ENCODE measurements at places on chromosomes 11 and 22. TPM values are rescaled to one million over a fixed set of nuclear protein-coding genes. Genes with fewer than 3 reads are reported as not detected.
A peak's percentile ranks its signal among the peaks of the same experiment; 100 is the strongest.

DNA sequence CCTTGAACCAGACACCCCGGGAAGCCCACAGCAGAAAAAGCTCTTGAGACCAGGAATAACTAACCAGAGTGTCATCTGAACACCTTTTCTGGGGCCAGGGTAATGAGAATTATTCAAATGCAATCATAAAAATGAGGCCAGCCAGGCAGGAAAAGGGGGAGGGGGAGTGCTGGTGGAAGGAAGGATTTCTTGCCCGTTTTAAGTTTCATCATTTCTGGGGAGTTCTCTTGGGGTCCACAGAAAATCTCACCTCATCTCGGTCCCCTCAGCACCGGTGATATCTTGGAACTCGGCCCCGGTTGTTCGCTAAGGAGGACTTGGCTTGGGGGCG is 495 bp upstream of the PKNOX2 start:
- no peak for DNase-seq

DNA sequence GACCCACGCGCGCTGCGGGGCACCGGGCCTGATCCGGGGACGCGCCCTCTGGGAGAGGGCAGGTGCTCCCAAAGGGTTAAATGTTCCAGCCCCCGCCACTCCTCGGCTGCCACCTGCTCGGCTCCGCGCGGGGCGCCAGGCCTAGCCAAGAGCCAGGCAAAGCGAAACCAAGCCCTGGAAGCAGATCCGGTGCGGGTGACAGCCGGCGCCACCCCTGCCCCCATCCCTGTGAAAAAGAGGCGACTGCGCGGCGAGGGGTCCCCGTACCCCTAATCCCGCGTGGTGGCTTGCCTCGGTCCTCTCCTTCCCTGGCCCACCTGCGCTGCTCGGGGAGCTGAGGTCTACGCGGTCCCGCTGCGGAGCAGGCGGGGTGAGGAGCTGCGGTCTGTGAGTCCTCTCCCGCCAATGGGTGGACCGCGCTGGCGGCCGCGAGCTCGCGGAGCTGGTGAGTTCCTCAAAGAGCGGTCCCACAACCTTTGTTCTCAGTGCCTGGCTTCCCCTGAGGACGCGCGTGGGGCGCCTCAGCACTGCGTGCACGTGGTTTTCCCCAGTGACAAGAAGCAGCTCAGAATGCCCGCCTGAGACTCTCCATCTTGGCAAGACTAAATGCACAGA is at the start of gene ME3:
ME3 (minus strand) TSS at position 610 of the 615 bp plus-strand sequence.
- no peak for DNase-seq

DNA sequence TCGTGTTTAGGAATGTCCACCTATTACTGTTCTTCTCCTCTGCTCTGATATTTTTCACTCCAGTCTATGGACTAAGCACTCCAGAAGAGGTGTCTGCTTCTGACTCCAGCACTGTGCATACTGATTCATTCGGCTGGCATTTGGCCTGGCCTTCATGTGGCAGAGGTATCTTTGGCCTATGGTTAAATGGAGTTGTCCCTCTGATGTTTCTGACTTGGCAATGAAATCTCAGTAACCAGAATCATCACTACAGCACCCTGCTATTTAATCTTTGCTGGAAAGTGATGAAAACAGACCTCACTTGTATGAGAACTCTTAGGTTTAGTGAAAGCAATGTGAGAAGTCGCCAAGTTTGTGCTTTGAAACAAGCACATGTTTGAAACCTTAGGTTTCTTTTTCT is 155.2 kb downstream of the MAML2 start:
- peak; percentile 80 for DNase-seq

- DNase-seq, result no peak
These were observed 4.0 kb downstream of the RCN1 start for GRCh38 chr11:32094923-32095322.

DNA sequence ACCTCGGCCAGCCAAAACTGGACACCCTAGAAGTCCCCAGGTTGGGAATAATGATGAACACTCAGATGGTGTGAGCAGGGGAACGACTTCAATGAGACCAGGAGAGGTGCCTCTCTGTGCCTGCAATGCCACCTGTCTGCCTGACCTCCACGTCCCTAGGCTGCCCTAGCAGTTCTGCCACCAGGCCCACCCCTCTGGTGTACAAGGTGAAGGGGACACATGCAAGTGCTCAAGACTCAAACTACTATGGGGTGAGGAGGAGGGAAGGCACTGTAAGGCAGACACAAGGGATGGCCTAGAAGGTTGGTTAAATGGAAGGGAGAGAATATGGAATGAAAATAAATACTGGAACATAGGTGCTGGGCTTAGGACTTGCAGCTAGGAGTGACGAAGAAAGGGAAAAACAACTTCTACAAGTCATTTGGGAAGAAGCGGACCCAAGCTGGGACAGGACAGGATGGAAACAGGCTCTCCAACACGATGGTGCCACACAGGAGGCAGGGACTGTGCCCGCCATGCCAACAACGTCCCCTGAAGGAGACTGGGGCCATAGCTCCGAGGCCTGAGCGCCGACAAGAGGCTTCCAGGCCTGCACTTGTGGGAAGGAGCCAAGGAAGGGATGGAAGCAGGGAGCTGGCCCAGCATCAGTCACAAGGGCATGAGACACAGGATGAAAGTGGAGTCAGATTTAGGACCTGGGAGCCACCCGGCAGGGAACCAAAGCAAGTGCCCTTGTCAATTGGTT is 18.5 kb downstream of the SERPIND1 start:
- no peak for DNase-seq

GRCh38 chr11:46248289-46249102 is 29.0 kb upstream of the CREB3L1 start:
- DNase-seq, result peak; percentile 90

DNA sequence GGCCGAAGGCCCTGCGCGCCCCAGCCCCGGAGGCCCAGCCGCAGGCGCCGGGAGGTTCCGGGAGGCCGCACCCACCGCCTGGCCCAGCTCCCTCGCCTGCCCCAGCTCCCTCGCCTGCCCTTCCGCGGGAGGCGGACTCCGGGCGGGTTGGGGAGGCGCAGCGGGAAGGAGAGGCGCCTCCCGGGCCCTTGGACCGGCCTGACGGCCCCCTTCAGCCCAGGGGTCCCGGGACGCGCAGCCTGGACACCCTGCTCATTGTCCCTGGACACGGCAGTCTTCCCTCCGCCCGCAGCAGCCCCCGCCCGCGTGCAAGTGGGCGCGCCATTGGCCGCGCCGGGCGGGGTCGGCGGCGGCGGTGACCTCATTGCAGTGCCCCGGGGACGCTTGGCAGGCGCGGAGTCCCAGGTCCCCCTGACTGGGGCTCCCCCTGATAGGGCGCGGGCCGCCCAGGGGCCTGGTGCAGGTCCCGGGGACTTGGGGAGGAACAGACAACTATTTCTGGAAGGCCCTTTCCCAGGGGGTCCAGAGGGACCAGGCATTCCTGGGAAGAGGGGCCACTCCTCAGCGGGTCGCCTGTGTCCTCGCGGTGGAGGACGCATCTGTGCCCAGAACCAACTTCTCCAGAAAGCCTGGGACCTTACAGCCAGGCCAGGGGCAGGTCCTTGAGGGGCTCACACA is 501 bp downstream of the CD151 start:
- DNase-seq, result no peak

DNA sequence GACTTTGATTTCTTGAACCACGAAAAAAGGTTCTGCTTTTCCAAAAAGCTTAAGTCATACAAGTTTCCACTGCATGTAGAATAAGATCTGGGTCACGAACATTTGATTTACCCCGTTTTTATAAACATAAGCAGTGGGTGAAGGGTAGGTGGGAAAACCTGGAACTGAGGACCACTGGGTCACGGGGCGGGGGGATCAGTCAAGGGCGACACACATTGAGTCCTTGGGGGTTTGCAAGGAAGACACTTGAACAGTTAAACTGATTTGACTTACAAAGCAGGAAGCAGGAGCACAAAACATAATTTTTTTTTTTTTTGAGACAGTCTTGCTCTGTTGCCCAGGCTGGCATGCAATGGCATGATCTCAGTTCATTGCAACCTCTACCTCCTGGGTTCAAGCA is 10.9 kb downstream of the FADS3 start:
- no peak for DNase-seq

DNA sequence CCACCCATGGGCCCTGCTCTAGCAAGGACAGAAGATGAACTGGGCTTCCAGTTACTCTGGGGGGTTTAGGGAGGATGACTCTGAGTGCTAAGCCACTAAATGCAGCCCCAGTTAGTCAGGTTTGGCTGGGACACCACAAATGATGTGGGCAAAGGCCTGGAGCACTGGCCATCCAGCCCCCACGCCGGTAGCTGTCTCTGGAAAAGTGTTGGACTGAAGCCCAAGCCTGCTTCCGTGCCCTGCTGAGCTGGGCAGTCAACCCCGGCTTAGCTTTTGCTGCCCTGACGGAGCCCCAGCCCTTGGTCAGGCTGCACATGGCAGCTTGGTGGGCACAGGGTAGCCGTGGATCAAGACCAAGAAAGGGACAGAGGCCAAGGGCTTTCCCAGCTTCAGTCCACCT is 5.7 kb upstream of the GSTP1 start:
- DNase-seq, result no peak

DNA sequence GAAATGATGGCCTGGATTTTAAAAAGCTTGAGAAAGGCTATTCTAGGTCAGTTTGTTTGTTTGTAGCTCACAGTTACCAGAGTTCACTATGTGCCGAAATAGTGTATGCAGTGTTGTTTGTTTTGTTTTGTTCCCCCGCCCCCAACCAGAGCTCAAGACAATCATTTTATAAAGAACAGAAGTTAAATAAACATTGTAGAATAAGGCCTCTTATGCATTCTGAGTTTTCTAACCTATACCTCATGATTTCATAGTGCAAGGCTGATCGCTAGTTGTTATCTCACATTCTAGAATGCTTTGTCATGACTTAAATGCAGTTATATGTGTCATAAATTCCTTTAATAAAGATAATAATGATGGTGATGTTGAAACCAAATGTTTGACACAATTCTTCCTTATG is 7.8 kb downstream of the KCNA4 start:
- DNase-seq, result peak; percentile 4

DNA sequence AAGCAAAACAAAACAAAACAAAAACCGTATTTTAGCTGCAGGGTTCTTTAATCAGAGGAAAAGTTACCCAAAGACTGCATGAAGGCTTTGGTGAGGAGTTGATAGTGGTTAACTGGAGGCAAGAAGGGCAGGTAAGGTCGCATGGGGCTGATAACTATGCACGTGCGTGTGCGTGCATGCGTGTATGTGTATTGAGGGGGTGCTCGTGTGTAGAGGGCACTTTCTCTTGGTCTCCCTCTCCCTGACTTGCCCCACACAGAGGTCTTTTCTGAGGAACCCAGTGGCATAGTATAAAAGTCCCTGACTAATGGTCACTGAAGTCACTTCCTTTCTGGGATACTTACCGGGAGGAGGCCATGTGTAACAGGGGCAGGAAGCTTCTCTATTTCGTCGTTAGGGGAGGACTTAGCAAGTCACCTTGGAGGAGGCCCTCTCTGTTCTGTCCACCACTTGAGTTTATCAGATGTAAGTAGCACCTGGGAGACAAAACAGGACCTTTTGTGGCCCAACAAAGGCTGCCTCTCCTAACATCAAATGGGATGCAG is 20.1 kb upstream of the FCHSD2 start:
- DNase-seq, result no peak

DNA sequence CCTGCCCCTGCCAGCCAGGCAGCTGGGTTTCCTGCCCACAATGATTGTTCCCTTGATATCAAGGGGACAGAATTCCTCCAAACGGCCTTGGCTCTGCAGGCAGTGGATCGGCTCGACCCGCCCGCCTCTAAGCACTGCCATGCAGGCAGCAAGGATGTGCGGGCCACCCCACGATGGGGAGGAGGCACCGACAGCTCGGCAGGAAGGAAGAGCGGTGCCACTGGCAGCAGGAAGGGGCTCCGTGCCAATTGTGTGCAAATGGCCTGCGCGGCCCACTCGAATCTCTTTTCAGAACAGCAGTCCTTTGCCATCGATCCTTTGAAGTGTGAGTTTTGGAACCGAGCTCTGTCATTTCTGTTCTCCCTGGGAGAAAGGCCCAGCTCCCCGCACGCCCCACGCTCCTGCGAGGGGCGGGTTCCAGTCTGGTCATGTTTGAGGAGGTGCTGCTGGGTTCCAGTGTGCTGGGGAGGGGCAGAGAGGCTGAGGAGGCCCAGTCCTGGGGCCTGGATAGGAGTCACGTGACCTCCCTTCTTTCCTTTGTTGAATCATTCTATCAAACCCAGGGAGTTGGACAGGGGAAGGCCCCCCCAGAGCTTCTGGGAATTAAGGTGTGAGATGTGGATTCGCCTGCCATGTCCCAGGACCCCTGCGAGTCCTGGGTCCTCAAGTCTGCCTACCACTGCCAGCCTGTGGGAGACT is 406.0 kb downstream of the CTTN start:
- no peak for DNase-seq

DNA sequence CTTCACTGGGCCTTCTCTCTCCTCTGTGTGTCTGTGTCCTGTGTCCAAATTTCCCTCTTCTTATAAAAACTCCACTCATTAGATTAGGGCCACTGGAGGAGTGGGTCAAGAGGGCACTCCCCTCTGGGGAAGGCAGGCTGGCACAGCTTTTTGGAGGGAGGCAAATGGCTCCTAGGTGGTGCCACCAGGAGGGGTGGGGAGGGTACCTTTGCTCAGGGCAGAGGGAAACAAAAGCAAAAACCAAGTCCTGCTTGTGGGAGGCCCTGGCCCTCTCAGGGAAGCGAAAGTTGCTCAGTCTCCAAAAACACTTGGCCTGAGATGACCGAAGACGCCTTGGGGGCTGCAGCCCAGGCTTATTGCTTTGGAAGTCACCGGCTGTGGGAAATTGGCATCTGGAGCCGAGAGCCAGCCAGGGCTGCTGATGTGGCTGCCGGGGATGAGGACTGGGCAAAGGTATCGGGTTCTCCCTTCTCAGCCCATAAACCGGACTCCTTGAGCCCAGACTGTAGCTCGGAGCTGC is 48.2 kb upstream of the ANO1 start:
- no peak for DNase-seq

DNA sequence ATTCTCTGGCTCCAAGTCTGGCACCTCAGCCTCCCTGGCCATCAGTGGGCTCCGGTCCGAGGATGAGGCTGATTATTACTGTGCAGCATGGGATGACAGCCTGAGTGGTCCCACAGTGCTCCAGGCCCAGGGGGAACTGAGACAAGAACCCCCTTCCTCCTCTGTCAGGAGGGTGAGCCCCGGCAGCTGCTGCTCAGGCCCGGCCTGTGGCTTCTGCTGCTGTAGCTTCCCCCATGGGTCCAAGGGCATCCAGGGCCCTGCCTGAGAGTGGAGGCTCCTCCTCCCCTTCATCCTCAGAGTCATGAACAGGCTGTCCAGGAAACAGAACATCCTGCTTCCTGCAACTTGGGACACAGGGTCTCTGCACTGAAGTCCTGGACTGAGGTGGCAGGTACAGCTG is 113.6 kb downstream of the VPREB1 start:
- no peak for DNase-seq

DNA sequence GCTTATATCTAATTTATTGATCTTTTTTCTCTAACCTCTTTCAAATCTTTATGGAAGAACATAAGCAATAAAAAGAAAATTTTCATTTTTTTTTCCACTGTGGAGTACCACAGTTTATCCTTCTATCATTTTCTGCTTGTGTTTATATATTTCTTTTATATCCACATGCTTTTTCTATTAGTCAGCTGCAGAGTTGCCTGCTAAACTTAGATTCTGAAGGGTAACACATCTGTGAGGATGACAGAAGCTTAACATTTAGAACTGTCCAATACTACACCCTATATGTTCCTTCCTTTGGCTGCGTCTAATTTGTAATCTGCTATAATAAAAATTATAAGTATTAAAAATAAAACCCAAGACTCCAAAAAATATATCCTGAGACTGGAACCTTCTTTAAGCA is 20.8 kb downstream of the CCDC90B start:
- DNase-seq, result no peak

GRCh38 chr22:45775569-45776312 is 104.1 kb downstream of the ATXN10 start:
- DNase-seq, result no peak

The IL17REL gene
- total RNA-seq, result not detected

The ASPHD2 gene
- 3.4 TPM for total RNA-seq

The TCN2 gene
- total RNA-seq, result 3.7 TPM

The CD248 gene
- under 0.01 TPM for total RNA-seq

The FXYD2 gene
- total RNA-seq, result not detected

The HEPN1 gene
- total RNA-seq, result not detected

The SLC22A6 gene
- total RNA-seq, result not detected
